Central memory CD4-positive, alpha-beta T cell (primary cell): ENCODE measurements at places on chromosomes 6 and 20.

DNA sequence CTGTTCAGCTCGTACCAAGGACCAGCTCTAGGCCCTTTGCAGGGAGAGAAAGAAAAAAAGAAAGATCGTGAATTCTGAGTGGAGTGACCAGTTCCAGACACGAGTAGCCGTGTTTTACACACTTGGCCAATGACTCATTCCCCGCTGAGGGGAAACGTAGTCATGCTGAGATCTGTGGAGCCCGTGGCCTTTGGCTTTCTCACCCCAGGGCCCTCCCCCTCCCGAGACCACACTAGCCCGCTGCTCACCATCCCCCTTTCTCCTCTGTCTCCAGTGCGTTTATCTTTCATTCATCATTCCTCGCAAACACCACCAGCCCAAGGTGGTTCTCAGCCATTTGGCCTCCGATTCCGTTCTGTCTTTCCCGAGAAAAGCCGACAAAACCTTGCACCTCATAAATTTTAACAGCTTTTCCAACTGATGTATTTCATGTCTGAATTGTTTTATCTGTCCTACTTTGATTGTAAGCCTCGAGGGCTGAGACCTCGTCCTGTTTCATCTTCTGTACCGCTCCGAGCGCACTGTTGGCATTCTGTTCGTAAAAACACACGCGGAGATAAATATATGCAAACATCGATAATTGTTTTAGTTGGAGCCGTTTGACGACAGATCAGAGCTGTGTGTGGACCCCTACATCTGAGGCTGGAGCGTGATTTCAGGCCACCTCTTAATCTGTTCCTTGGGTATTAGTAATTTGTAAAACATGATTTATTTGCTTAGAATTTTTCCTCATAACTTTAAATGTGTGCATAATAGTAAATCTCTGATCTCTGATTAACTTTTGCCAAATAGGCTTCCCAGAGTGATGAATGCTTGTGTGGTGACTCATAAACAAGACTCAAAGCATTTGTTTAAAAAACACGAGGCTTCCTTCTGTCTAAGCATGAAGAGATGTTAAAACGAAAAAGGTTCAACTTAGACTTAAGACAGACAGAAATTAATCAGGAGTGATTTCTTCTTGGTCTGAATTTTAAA is 336.6 kb downstream of the CDH4 start:
- no peak for DNase-seq

GRCh38 chr20:25496968-25497401 is 88.3 kb downstream of the NINL start:
- no peak for DNase-seq

DNA sequence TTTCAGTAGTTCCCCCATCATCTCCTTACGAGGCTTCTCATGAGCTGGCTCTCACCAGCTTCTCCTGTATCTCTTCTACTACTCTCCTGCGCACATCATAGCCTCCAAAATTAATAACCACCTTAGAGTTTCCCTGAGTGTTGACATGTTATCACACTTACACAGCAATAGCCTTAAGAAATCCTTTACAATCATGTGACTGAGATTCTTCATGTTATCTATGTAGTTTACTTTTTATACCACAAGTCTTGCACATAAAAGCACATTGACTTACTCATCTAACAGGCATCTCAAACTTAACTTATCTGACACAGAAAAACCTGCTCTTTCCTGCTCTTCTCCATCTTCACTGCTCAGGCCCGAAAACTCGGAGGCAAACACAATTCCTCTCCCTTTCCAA is 103.7 kb upstream of the TAB2 start:
- no peak for DNase-seq

- DNase-seq: no peak
These were observed 83.9 kb downstream of the ZDHHC14 start for GRCh38 chr6:157464653-157465535.
